ENCODE measurements at places on chromosomes 2 and 18.

GRCh38 chr2:40451918-40452605, at the start of gene SLC8A1:
Gene SLC8A1, minus strand, starts transcription at chr2:40452090.
- no peak for DNase-seq

- no peak for DNase-seq
These were observed 14.9 kb downstream of the FBLN7 start for GRCh38 chr2:112153179-112153490.

DNA sequence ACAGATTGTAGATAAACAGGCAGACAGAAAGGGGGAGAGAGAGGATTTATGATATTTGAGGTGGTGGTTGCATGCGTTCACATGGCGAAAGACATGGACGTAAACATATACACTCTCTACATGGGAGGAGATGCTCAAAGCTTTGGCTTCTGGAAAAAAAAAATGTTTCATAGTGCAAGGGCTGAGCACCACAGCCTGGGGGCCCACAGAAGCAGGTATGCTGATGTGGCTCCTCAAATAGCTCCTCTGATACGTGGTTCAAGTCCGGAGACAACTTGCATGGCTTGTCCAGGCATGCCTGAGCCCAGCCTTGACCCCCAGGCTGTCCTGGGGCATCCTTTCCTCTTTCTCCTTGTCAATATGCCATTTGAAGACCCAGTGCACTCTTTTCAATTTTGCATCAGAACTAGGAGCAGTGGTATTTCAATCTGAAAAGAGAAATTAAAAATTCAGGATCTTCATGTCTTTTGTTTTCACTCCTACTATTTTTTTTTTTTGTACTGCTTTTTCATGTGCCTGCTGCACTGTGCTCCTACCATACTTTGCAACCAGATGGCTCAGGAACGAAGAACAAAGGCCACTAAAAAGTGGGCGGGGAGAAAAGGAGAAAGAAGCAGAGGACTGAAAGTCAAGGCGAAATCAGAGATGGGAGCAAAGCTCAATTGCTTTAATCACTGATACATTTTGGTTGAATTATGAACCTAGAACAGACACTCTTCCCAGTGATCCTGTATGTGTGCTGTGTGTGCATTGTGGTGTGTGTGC, 495.7 kb upstream of the TCF4 start:
- no peak for DNase-seq

DNA sequence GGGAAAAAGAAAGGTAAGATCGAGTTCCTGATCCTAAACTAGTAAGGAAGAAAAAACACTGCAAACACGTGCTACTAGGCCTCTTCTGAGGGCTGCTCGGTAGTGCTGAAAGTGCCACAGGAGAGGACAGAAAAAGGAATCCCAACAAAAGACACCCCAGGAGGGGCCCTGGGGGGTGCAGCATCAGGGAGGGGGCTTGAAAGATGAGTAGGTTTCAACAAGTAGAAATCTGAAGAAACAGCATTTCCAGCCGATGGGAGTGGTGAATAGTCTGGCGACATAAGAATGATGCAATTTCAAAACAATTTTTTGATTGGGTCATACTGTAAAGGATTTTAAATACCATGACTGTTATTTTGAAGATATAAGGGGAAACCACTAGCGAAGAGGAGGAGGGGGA, 98.6 kb downstream of the NOL10 start:
- no peak for DNase-seq

GRCh38 chr2:8332646-8333045, 349.2 kb upstream of the ID2 start:
- no peak for DNase-seq

DNA sequence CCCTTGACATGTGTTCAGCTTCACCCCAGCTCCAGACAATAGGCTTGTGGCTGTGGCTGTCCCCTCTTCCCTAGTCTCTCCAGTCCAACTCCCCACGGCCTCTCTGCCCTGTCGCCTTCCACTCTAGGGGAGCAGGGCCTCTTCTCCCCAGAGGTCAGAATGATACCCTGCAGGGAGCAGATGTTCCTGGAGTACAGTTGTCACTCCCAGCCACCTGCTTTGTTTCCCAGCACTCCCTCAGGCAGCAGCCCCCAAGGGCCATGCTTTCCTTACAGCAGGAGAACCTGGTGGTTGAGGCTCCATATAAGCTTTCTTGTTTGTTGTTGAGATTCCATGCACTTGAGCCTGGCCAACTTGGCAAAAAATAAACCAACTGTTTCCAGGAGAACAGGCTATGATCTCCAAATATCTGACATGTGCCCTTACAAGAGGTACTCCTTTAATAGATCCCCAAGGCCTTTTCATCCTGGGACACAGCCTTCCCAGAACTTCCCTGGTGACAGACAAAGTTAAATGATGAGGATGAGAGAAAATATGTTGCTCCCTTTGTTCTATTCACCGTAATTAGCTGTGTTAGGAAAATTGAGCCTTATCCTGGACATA, 45.1 kb downstream of the DPYSL5 start:
- no peak for DNase-seq

GRCh38 chr2:233983445-233983844, 66.3 kb downstream of the TRPM8 start:
- DNase-seq, result no peak

- no peak for DNase-seq
These were observed 86.7 kb upstream of the B3GNT7 start for GRCh38 chr2:231308631-231309428.

- no peak for DNase-seq
These were observed 356.4 kb upstream of the SLC39A10 start for GRCh38 chr2:195300631-195301030.

DNA sequence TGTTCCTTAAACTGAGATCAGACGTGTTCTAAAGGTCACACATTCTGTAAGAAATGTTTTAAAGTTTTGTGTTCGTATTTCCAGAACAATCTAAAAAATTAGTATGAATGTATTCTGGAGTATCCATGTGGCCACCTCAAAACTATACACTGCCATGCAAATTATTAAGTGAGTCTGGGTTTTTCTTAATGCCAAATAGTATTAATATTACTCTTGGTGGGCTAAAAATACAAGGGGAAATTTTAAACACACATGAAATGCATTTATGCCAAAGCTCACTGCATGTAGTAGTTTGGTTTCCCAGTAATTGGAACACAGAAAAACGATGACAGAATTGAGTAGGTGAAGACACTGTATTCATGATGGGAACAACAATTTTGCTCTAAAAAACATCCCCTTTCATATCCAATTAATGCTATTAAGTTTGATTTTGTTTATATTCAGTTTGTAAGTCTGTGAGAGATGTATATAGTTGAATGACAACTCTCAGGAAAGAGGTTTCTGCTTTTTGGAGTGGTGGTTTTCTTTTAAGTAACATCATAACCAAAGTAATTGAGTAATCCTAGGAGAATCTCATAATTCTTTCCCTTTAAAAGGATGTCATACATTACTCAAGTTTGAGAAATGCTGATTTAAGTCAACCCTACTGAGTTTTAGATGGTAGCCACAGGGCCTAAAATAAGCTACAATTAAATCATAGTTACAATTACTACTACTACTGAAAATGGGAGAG, 75.7 kb upstream of the CDCA7 start:
- no peak for DNase-seq

DNA sequence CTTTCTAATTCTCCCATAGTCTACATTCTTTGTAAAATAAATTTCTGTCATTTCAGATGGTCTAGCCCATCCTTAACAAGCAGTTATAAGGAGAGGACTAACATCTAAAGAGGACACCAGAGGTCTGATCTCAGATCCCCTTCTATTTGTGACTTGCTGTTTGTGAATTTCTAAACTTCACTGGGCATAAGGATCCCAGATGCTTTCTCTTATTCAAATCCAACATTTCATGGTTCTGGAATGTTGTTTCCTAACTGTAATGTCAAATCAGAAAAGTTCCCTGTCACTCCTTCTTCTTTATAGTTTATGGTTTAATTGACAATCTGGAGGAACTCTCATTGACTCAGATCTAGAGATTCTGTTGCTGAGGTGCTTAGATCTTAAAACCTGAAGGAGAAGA, 430.2 kb downstream of the MEIS1 start:
- DNase-seq, result no peak

DNA sequence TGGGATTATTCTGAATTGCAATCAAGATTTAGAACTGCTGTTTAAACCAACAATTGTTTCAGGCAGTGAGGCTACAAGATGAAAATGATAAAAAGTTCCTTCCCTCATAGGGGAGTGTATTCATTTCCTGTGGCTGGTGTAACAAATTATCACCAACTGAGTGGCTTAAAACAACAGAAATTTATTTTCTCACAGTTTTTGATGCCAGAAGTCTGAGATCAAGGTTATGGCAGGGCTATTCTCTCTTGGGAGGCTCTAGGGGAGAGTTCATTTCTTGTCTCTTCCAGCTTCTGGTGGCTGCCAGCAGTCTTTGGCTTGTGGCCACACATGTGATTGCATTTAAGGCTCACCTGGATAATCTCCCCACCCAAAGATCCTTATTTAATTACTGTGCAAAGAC, 290.5 kb upstream of the ZSWIM2 start:
- no peak for DNase-seq

- DNase-seq, result peak; percentile 48
These were observed at the start of gene LBX2 for GRCh38 chr2:74499267-74499939. Gene LBX2, minus strand, starts transcription at chr2:74499603. Its CDS starts 66 bp downstream, at chr2:74499537.
